ENCODE measurements at places on chromosomes 4 and X.

DNA sequence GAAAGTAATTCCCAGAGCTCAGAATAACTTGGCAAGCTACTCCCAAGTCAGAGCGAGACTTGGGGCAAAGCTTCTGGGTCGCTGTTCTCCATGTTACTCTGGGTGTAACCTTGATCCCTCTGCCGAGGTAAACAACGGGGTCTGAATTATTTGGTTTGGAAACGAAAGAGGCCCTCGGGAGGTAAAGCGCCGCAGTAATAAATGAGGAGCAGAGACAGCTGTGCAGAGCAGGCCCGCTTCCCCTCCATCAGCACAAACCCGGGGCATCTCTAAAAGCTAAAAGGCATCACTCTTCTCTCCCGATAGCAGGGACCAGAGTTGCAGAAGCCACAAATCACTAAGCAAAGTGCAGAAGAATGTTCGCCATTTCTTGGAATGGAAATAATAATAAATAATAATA lies 561.5 kb downstream of the BCOR start:
- no peak for DNase-seq

DNA sequence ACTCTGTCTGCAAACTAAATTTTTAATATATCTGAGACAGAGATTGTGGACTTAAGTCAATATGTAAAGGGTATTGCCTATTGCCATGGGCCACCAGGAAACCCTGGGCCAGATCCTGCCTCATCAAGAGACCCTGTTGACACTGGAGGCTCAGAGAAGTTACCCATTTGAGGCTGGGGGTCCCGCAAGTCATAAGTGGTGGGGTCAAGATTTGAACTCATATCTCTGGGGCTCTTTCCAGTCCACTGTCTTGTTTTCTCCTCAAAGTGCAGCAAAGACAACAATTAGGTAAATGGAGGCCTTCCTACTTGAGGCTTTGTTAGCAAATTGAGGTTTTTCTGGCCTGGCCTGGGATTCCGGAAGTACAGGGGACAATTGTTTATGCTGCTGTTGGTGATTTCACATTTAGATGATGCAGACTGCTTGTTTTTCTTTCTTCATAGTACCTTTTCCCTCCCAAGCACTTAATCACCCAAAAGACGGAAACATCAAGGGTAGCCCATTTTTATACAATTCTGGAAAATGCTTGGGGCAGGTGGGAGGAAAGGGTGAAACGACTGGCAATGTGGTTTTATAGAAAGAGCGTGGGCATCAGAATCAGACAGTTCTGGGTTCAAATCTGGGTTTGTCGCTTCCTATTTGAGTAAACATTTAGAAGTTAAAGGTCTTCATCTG lies 160.0 kb downstream of the SMIM20 start:
- DNase-seq, result no peak

GRCh38 chr4:113637363-113637762 lies 124.2 kb downstream of the CAMK2D start:
- DNase-seq, result peak; percentile 24

GRCh38 chr4:39357002-39357401 lies 9.2 kb downstream of the RFC1 start:
- DNase-seq, result no peak

DNA sequence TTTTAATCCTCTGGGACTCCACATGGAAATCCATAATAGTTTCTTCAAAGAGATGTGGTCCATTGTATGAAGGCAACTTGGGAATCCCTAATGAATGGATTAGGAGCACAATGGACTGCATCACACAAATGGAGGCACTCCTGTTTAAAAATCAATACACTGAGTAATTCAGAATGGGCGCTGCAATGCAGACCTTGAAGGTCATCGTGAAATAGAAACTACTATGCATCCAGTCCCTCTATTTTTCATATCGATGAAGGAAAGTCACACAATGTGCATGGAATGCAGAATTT lies 98.8 kb upstream of the EGFL6 start:
- no peak for DNase-seq

GRCh38 chrX:152639426-152639825 lies 1.7 kb downstream of the GABRQ start:
- DNase-seq, result no peak

DNA sequence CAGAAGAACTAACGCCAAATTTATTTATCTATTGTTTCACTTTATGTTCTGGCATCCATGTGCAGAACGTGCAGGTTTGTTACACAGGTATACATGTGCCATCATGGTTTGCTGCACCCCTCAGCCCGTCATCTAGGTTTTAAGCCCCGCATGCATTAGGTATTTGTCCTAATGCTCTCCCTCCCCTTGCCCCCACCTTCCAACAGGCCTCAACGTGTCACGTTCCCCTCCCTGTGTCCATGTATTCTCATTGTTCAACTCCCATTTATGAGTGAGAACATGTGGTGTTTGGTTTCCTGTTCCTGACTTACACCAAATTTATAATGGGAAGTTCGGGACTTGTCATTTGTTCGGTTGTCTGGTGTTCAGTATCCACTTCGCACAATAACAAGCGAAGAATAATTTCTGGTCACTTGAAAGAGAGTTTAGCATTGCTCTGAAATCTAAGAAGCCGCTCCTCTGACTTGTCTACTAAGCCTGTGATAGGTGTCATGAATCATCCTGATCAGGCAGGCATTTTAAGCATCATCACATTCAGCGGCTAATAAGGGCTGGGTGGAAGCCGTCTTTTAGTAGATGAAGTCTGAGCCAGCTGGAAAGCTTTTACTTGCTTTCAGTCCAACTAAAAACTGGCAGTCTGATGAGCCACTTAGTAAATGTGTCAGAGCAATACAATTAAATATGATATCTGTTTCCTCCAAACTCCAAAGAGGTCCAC lies 1065.7 kb upstream of the PABPC4L start:
- no peak for DNase-seq

DNA sequence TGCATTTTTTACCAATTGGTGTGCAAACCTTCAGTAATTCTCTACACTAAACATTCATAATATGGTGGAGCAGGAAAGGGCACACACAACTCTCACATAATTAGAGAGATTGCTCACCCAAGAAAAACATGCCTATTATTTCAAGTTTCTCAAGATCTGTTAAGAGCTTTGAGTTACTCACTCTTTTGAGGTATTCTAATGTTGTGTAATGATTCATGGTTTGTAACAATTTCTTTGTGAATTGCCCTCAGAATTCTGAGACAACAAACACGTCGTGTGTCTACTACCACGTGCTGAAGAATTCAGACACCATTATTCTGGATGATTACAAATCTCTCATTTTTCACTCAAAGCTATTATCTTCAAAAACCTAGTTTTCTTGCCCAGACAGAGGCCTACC lies 82.8 kb downstream of the PDGFC start:
- no peak for DNase-seq

- DNase-seq, result no peak
Measured at GRCh38 chr4:183871581-183871980, 33.5 kb upstream of the STOX2 start.

DNA sequence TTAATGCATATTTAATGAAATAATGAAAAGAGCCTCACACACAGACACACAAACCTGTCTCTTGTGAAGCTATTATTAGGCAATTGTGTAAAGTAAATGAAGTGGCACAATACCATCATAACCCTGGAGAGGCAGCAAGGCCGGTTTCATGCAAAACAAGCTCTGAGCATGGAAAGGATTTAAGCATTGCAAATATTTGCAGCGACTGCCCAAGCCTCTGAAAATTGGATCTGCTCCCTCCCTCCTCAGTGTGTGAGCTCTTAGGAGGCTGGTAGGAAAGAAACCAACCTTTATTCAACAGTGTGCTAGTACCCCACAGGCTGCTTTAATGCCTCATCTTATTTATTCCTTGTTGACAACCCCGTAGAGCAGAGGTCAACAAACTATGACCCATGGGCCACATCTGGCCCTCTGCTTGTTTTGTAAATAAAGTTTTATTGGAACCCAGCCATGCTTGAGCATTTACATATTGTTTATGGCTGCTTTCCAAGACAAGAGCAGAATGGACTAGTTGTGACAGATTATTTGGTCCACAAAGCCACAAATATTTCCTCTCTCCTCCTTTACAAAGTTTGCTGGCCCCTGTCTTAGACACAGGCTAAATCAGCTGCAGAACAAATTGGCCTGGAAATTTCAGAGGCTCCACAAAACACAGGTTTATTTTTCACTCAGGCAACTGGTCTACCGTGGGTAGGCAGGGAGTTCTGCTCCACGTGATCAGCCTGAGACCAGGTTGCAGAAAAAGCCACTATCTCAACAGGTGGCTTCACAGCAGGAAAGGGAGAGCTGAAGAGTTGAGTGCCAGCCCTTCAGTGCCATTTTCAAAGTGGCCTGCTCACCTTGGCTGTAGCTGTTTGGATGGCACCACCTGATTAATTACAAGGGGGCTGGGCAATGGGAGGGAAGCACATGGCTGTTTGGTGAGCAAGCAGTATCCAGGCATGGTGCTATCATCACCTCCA lies 16.8 kb downstream of the RS1 start:
- DNase-seq, result no peak

DNA sequence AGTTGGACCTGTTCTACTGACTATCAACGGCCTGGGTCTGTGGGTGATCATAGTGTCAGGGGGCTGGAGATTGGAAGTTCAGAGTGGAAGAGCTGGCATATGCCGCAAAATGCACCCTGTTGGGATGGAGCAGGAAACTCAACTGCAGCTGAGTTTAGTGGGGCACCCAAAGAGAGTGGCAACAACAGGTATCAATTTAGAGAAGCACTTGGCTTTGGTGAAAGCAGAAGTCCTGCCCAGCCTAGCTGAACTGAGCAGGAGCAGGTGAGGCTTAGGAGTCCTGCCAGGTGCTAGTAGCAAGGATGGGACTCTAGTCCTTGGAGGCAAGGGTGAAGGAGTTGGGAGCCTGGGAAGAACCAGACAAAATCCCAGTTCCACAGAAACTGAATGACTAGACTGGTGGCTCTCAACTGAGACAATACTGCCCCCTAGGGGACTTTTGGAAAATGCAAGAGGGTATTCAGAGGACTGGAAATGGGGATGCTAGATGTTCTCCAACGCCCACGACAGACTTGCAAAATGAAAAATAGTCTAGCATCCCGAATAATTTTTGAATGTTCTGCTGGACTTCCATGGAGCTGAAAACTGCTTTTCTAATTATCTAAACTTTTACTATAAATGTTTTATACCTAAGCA lies 49.4 kb downstream of the RTL9 start:
- DNase-seq, result no peak

GRCh38 chrX:22118161-22118830 lies 86.2 kb downstream of the PHEX start:
- no peak for DNase-seq

DNA sequence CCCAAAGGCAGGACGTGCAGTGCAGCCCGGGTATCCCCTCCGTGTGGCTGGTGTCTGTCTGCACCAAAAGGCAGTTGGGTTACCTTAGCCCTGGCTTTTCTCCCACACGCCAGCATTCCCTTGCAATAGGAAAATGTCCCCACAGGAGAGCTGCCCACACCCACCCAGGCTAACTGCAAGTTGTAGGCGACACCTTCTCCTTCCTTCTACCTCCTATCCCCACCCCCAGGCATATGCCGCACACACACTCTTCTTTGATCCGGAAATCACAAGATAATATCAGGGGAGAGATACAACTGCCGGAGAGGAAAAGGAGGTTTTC lies 444 bp upstream of the APBB2 start:
- no peak for DNase-seq

DNA sequence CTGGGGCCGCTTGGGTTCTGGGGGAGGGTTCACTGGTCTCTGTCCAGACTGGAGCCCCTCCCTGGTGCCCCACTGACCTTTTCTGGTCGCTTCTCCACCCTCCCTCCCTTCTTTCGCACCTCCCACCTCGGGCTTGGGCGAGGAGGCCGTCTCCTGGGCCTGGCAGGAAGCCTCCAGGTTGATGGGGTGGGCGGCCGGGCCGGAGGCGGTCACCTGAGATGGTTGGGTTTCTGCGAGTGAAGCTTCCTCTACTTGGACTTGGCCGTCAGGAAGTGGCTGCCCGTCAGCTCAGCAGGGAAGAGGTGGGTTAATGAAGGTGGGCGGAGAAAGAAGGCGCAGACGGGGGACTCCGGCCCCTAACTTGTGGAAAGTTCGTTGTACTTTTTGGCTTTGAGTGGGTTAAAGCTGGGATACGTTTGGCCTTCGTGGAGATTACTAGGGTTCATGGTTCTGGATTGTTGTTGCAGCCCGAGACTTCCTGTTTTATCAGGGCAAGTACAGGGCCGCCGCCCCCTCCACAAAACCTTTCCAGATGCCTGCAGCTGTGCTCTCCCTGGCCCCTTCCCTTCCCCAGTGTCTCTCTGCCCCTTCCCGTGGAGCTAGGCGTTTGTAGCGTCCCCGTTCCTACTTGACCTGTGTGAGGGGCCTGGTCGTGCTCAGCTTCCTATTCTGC lies 1.2 kb downstream of the AKAP17A start:
- no peak for DNase-seq

DNA sequence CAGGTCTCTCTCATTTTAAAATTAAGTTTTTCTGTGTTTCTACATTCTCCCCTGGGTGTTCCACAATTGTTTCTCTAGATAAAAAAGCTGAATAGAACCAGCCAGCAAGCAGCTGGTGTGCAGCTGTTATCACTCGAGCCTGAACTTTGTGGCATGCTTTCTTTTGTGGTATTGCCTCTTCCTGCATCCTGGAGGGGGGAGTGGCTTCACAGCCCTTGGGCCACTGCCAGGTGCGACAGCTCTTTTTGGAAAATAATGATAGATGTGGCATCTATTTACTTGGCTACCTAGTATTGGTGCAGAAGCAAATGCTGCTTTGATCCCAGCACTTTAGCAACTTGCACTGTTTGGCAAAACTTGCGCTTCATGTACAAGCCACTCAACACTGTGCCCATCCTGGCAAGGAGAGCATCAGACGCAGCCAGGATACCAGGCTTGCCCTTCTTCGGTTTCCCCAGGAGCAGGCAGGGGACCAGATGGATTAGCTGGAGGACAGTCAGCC lies 69.4 kb downstream of the HMGB2 start:
- peak; percentile 80 for DNase-seq

GRCh38 chr4:139684351-139684750 lies 18.7 kb downstream of the MGST2 start:
- DNase-seq, result peak; percentile 19

DNA sequence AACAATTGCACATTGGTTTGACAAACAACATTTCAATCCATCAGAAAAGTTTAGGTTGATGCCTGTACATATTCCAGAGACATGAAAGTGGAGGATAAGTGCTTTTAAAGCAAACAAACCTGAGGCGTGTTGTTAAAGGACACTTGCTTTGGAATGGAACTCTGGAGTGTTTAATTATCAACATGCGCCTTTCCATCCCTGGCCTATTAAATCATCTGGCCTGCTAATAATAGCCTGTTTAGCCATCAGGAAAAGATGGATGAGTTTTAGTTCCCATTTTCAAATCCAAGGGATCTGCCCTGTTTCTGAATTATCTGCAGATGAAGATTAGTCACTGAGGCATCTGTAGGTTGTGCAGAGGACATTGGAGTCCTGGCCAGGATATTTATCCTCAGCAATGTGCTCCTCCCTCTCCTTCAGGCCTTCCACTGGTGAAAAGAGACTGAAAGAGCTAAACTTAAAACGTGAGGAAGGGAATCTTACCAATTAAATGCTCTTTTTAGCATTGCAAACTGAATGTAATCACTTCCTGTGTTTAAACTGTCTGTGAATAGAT lies 388.9 kb downstream of the PPARGC1A start:
- no peak for DNase-seq

DNA sequence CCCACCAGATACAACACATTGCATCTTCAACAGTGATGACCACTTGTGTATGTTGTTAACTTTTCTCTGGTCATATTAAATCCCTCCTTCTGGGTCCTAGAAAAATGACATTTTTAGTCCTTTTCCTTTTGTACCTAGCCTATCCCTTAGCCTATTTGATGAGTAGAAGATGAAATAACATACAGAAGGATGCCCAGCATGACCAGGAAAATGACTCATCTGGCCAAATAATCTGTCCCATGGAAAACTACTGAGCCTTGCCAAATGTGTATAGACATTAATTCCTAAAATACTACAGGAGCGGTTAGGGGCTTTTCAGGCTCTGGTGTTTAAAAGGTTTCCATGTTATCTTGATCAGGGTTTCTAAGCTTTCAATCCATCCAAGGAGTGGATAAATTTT lies 129.0 kb upstream of the KCNIP4 start:
- DNase-seq, result no peak
